Mononuclear cell (primary cell): ENCODE measurements at places on chromosomes 16 and 17. TPM values are rescaled to one million over a fixed set of nuclear protein-coding genes. Genes with fewer than 3 reads are reported as not detected.

Gene TMED6
- 1.0 TPM for total RNA-seq

Gene SLC13A5
- not detected for total RNA-seq

Gene HLF
- total RNA-seq: 1.7 TPM

Gene KCNJ12
- 0.10 TPM for total RNA-seq
